Astrocyte of the hippocampus (primary cell): ENCODE measurements at places on chromosomes 12 and 14.

DNA sequence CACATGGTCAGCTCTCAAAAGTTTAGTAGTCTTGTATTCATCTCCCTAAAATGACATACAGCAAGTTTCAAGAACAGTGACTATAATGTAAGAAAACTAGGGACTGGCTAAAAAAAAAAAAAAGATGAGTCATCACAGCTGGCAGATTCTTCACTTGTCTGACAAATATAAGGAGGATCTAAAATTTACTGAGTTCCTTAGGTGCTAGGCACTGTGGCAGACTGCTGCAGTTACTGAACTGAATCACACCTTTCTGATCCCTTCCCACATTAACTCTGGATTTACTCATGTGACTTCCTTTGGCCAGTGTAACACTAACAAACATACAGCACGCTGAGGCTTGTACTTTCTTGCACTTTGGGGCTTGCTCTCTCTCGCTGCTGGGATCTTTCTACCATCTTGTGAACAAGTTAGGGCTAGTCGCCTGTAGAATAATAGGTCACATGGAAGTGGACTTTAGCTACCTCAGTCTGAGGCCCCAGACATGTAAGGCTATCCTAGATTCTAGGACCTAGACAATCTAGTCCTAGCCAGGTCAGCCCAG is 32.1 kb downstream of the BAZ1A start:
- DNase-seq: peak; percentile 50

- DNase-seq: peak; percentile 59
Measured at GRCh38 chr12:98544751-98545150, 29.4 kb downstream of the TMPO start.

- DNase-seq: no peak
Measured at GRCh38 chr12:89327486-89328094, 24.7 kb downstream of the DUSP6 start.

DNA sequence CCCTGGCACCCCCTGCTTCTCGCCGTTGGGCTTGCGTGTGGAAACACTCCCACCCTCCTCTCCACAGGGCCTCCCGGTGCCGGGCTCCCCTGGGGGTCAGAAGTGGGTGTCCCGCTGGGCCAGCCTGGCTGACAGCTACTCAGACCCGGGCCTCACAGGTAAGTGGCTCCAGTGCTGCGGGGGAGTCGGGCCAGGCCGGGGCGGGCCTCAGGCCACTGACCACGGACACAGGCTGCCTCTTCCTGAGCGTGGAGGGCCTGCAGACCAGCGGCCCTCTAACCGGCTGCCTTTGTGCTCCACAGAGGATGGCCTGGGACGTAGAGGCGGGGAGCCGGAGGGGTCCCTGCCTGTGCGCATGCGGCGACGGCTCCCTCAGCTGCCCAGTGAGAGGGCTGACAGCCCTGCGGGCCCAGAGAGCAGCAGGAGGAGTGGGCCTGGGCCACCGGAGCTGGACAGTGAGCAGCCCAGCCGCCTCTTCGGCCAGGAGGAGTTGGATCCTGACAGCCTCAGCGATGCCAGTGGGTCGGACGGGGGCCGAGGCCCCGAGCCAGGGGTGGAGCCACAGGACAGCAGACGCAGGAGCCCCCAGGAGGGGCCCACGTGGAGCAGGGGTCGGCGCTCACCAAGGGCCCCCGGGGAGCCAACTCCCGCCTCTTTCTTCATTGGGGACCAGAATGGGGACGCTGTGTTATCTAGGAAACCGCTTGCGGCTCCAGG is 21.1 kb downstream of the CEP170B start:
- no peak for DNase-seq

GRCh38 chr12:19707948-19708409 is 268.7 kb downstream of the AEBP2 start:
- no peak for DNase-seq

GRCh38 chr12:124928095-124928911 is 13.9 kb upstream of the UBC start:
- DNase-seq: peak; percentile 78
